BJ (cell line): ENCODE measurements at places on chromosomes 7 and 10.

DNA sequence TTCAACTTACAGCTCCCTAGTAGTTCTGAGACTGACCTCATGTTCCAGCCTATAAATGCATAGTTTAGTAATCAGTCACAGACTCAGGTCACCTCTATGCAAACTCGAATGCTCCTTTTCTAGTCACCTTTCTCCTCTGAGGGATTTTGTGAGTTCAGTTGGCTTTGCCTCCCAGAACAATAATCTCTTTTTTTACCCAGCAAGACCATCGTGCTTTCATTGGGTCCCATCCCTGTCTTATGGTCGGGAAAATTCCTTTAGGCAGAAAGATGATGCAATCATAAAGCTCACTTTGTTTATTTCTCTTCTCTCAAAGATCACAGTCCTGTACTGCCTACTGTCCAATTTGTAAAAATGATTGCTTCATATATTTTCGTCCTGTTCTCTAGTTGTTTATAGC lies 38.4 kb downstream of the TWIST1 start:
- peak; percentile 44 for DNase-seq

DNA sequence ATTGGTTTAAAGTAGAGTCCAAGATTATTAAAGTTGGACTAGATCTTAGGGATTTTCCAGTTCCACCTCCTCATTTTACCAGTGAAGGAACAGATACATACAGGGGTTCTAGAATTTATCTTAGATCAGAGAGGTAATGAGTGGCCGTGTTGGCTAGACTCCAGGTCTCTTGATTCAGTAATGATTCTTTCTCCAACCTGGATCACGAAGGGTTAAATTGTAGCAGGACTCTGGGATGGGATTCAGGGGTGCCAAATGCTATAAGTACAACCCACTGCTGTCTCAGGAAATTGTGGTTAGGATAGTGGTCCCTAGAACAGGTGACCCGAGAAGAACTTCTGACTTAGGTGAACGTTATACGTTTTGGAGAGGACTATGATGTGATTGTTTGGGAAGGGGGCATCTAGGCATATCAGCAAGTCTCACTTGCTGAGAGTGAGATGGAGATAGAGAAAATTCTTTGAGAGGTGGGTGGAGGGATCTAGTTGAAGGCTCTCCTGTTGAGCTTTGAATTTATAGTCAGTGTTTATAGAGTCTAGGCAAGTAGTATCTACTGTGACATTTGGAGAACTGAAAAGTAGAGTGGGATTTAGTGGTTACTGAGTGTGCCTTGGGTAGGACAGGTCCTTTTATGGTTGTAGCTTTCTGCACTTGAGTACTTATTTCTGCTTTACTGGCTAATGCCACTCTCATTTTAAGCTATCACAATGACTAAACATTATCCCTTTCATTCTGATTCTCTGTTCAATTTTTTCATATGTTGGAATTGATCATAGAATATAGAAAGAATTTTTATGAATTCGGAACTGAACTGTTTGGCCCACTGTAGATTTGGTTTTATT lies 58.3 kb downstream of the ST7 start:
- DNase-seq = no peak

- DNase-seq = no peak
These were observed 49.3 kb upstream of the PLEKHA1 start for GRCh38 chr10:122325235-122325634.

GRCh38 chr7:156309016-156309620 lies 331.5 kb upstream of the RNF32 start:
- no peak for DNase-seq

GRCh38 chr10:48456808-48457761 lies 147.8 kb downstream of the ARHGAP22 start:
- no peak for DNase-seq

DNA sequence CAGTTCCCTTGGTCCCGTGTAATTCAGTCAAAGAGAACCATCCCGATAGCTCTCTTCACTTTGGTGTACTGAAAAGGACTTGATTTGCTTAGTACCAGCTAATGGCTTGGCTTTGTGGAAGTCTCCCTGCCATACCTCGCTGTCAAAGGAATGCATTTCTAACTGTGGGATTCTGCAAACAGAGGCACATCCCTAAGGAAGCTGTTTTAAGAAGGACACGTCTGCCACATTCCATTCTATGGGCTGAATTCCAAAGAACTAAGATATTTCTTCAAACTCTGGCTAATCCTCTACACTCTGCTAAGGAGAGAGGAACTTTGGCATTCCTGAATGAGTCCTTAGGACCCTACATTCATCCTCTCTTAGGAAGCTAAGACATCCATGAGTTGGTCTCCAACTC lies 327.9 kb downstream of the SFMBT2 start:
- DNase-seq = no peak

DNA sequence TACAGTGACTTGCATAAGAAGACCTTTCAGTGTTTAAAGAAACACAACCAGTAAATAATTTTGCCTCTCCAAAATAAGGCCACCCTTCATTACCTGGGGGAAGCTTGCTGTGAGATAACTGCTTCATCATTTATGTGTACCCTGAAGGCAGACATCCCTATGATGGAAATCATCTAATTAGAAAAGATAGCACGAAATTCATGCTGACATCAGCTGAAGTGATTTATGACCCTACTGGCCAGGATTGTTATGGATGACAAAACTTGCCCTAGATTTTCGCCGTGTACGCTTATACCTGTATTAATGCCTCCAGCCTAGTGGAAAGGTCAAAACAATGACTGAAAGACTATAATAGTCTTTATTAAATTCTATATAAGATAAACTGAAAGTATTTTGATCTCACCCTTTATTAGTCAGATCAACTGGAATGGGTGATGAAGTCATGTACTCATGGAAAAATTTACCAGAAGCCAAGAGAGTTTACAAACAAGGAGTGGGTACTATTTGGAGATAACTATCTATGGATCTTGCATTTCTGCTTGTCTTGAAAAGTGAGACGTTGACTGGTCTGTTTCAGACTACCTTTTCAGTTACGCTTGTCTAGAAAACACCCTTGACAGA lies 114.2 kb downstream of the PPP1R3A start:
- no peak for DNase-seq

DNA sequence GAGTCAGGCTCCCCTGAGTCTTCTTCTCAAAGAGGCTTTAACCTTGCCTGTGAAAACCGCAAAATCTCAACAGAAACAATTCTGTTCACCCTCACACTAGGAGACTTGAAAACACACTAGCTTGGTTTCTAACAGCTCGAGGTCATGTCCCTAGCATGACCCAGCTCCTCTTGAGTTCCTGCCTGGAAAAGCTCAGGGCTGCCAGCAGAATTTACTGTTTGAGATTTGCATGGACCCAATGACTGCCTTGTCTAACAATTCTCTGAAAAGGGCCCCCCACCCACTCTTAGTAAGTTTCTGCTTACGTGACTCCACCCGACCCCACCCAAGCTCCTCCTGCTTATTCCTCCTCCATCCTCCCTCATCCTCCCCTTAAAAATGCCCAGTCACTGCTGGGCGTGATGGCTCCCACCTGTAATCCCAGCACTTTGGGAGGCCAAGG lies 85.1 kb upstream of the KMT2C start:
- DNase-seq = no peak

DNA sequence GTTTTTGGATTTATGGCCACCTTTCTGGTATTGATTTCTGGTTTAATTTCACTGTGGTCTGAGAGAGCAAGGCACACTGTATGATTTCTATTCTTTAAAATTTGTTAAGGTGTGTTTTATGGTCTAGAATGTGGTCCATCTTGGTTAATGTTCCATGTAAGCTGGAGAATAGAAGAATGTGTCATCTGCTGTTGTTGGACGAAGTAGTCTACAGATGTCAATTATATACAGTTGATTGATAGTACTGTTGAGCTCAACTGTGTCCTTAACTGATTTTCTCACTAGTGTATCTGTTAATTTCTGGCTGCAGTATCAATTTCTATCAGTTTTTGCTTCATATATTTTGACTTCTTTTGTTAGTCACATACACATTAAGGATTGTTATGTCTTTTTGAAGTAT lies 127.1 kb downstream of the MLLT10 start:
- no peak for DNase-seq

GRCh38 chr7:141992156-141992555 lies 3.5 kb upstream of the MGAM start:
- no peak for DNase-seq

GRCh38 chr7:97342512-97342911 lies 225.0 kb downstream of the SDHAF3 start:
- no peak for DNase-seq

- DNase-seq = no peak
These were observed 21.4 kb upstream of the CPVL start for GRCh38 chr7:29167721-29168120.

DNA sequence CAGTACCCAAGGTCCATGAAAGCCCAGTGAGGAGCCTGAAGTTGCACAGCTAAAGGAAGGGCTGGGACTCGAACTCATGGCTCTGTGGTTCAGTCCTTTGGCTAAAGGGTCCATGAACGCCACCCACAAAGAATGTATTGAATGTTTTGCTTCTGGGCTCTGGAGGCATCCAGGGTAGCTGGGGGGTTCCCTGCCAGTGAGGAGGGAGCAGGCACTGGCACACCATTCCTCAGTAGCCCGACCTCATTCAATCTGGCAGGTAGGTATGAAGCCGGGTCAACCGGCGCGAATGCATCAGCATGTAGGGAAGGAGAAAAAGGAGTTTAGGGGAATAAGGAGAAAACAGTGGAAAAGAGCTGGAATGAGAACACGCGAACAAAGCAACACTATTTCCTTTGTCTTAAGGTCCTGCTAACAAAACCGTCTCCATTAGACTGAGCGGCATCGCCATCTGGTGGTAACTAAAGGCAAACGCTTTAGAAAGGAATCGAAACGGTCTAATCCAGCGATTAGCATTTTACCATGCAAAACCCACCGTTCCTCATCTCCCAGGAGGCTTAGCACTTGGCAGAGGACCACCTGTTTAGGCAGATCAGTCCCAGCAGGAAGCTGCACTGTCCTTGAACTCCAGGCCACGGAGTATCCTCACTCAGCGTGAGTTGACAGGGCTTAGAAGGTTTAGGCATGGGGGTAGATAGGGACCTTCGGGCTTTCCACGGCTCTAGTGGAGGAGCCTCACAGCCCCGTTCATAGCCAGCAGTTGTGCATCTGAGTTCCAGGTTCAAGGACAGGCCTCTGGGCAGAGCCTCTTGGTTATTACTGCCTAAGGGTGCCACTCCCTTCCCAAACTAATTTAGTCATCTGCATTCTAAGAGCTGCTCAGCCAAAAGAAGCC lies 122.8 kb downstream of the UBE2H start:
- DNase-seq = no peak

- DNase-seq = no peak
These were observed 30.3 kb downstream of the MKI67 start for GRCh38 chr10:128095753-128096469.

GRCh38 chr7:96127746-96128145 lies 194.2 kb downstream of the SLC25A13 start:
- peak; percentile 14 for DNase-seq

GRCh38 chr7:111735661-111736551 lies 173.6 kb upstream of the IMMP2L start:
- DNase-seq = no peak
